Stimulated activated CD8-positive, alpha-beta memory T cell treated with anti-CD3 and anti-CD28 coated beads, Interleukin-15, amount 100 ng/mL, for 1 hour (primary cell): ENCODE measurements at places on chromosomes 2 and 18.

GRCh38 chr2:104860451-104860790 lies 6.5 kb downstream of the POU3F3 start:
- no peak for DNase-seq

GRCh38 chr18:27582760-27583412 lies 397.8 kb upstream of the CHST9 start:
- no peak for DNase-seq

DNA sequence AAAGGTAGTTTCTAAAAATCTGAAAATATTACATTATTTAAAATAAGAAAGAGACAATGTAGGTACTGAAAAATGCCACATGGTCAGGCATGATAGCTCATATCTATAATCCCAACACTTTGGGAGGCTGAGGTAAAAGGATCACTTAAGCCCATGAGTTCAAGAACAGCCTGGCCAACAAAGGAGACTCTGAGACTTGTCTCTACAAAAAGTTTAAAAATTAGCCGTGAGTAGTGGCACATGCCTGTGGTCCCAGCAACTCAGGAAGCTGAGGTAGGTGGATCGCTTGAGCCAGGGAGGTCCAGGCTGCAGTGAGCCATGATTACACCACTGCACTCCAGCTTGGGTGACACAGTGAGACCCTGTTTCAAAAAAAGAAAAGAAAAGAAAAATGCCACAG lies 21.8 kb downstream of the ATAD2B start:
- no peak for DNase-seq

GRCh38 chr2:175218551-175218950 lies 37.0 kb upstream of the ATP5MC3 start:
- no peak for DNase-seq

DNA sequence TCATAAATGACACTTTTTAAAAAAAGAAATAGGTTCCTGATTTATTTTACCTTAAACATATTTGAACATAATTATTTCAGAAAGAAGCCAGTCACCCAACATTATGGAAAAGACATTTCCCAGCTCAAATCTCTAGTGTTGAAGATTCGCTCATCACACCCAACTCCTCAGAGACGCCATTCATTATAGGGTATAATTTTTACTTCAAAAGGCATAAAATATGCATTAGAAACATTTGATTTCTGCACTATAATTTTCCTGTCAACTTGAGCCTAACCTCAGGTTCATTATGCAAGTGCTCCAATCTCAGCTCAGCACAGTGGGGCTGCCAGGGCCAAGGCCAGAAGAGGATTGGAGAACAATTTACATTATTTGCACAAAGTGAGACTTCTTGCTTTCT lies 58.8 kb upstream of the TTN start:
- no peak for DNase-seq

DNA sequence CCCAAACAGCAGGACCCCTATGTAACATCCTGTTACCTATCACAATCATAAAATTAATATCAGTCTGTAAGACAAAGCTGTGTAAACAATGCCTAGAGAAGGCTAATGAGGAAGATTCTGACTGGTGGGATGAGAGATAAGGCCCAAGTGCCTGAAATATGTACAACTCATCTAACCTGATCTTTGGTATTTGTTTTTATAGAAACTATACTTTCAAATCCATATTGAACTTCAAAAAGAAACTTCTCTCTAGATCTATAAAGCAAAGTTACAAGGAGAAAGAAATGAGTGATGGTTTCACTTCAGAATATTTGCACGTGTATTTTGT lies 36.1 kb upstream of the ITGA4 start:
- no peak for DNase-seq

DNA sequence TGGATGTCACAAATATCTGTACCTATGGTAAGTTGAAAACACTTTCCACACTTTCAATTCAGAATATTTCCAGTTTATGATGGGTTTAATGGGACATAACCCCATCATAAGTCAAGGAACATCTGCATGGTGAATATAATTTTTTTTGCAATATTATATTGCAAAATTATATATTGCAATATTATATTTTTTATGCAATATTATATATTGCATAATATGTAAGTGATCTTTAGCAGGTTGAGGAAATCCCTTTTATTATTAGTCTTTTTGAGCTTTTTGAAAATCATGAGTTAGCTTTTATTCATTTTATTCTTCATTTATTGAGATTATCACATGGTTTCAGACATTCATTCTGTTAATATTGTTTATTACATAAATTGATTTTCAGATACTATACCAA lies 342.2 kb upstream of the GALNT5 start:
- no peak for DNase-seq
